ENCODE measurements at places on chromosomes 1 and 21. TPM values are rescaled to one million over a fixed set of nuclear protein-coding genes. Genes with fewer than 3 reads are reported as not detected.
A peak's percentile ranks its signal among the peaks of the same experiment; 100 is the strongest.

DNA sequence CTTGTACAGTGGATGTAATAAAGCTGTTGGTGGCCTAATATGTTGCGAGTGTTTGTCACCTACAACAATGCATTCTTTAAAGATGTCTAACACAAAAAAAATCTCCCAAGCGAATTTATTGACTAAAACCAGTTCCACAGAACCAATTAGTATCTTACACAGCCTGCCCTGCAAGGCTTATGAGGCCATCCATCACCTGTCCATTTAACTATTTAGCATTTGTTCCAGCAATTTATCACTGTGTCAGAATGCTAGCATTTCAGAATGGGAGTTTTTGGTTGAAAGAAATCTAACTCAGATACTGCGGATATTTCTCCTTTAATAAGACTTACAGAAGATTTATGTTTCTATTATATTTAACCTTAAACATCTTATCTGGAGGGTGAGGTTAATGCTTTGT, 831.1 kb upstream of the PRMT6 start:
- DNase-seq: no peak

GRCh38 chr1:156839426-156840109, 19.3 kb downstream of the INSRR start:
- no peak for DNase-seq

DNA sequence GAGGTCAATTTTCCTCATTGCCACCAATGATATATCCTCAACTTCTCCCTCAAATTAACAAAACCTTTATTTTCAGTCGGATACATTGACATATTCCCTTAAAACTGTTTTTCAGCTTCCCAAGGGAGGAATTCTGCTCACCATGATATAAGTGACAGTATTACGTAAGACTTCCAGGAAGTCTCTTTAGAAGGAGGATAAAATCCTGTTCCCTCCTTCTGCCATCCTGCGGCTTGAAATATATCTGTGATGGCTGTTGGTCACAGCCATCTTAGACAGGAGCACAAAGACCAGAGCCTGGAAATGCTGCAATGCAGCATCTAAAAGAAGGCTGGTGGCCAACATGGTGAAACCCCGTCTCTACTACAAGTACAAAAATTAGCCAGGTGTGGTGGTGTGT, 270.4 kb downstream of the GPATCH2 start:
- DNase-seq: no peak

GRCh38 chr1:171898941-171899340, 57.6 kb downstream of the DNM3 start:
- no peak for DNase-seq

- DNase-seq: no peak
Observed at GRCh38 chr1:101122452-101123166, 97.0 kb upstream of the DPH5 start.

GRCh38 chr21:17002594-17003257, 510.1 kb upstream of the CXADR start:
- DNase-seq: no peak

DNA sequence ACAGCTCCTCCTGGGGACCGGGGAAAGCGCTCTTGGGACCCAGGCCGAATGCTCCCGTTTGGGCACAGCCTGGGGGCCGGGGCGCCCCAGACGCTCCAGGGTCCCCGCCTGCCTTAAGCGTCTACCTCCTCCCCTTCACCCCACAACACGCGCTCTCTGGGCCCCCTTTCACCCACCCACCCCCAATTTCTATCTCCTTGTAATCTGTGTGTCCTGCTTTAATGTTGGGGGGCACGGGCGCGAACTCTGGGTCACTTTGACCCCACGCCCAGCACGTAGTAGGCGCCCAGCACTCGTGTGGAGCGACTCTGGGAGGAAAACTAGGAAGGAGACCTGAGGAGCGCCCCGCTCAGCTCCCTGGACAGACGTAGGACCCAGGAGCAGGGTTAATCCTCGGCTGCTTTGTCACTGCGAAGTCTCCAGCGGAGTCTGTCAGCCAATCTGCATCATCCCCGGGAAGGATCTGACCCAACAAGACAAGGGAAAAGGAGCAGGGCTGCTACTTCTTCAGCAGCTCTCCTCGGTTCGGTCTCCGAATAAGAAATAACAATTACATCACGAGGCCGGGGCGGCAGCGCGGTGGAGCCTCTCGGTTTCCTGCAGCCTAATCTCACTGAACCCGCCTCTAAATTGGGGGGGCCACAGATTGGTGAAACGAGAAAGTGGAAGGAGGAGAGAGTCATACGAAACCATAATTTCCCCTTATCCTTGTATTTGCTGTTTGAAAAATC, 757 bp upstream of the NRIP1 start:
- peak; percentile 86 for DNase-seq

Gene GSTM5
- 0.28 TPM for total RNA-seq

Gene TEDDM1
- not detected for total RNA-seq

Data from IMR-90 (cell line).